ENCODE measurements at places on chromosomes 2 and 18.

- DNase-seq: no peak
Observed at GRCh38 chr2:237979331-237979730, 12.5 kb downstream of the UBE2F start.

DNA sequence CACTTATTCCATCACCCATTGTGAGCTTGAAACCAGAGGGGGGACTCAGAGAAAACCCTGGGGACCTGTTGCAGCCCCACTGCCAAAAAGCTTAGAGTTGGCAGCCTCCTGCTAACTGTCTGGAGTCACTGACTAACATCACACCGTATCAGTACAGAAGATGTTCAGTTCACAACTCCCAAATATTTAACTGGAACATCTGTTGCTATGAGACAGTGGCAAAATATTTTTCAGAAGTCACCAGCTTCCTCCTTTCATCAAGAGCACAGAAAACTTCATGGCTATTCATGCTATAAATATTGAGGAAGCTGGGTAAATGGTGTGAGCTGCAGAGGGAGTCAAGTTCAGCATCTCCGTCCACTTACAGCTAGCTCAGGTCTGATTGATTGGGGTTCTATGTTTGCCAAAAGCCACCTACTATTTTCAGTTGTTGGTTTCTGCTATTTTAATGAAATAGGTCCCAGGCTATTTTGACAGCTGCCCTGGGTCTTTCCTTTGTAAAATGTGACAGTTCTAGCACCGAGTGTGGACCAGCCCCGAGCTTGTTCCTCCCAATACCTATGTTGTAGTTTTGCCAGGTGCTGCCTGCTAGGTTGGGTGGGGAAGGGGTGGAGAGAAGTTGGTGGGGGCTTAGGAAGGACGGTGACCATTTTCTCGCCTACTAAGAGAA is 9.8 kb downstream of the TUBB6 start:
- DNase-seq: no peak

DNA sequence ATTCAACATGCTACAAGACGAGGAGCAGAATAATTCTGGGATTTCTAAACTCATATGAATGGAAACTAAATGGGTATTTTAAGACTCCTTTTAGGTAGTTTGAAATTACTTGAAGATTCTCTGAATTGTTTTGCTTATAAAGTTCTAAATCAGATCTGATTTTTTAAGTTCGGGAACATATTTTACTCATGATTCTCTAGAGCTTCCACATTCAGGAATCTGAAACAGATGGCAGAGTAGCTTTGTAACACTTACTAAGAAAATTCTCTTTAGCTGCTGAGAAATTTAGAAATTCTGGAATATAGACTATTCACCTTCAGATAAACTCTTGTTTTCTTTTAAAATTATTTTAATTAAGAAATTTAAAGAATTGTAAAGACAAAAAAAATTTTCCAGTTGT is 13.7 kb downstream of the RBBP8 start:
- DNase-seq: no peak

DNA sequence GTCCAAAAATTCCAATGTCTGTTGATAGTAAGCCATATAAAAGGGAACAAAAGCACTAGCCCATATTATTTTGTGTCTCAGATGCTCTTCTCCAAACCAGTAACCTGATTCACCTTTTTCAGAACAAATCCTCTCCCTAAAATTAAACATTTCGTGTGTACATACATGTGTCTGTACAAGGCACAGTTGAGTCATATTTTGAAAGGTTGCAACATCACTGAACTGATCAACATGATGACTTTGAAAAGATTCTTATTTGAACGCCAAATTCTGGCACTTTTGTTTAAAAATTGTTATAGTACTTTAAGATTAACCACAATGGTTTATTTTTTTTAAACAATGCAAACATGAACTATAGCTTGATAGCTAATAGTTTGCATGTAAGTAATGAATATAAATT is 102.5 kb downstream of the RIT2 start:
- no peak for DNase-seq

DNA sequence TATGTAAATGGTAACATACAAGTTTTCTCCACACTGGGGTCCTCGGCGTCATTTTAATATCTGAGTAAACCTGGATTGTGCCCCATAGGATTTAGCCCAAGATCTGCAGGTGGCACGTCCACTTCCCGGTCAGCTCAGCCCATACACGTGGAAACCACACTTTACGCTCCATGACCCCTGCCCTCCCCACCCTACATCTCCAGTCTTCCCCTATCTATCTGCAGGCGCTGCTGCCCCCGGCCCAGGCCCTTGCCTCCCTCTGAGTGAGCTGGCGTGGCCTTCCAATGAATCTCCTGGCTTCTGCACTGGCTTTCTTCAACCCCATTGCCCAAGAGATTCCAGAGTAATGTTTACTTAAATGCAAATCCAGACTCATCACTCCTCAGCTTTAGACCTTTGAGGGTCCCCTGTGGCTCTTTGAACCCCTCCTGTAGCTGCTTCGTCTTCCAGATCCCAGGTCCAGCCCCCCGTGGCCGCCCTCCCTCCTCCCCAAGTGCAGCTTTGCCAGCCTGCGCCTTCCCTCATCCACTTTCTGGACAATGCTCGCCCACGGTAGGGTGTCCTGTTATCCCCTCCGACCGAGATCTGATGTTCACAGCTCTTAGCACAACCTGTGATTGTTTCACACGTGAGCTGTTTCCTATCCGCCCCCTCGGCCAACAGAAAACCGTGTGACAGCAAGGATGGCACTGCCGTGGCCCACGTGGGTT is 421.4 kb upstream of the SALL3 start:
- DNase-seq: no peak

GRCh38 chr2:135091681-135092080 is 39.6 kb downstream of the RAB3GAP1 start:
- DNase-seq: no peak

- no peak for DNase-seq
Observed at GRCh38 chr2:232286001-232286868, 92.3 kb upstream of the ALPP start.

GRCh38 chr2:101820519-101820918 is 123.0 kb downstream of the MAP4K4 start:
- DNase-seq: peak; percentile 67

- no peak for DNase-seq
Observed at GRCh38 chr2:203195331-203196036, 43.3 kb upstream of the CYP20A1 start.

DNA sequence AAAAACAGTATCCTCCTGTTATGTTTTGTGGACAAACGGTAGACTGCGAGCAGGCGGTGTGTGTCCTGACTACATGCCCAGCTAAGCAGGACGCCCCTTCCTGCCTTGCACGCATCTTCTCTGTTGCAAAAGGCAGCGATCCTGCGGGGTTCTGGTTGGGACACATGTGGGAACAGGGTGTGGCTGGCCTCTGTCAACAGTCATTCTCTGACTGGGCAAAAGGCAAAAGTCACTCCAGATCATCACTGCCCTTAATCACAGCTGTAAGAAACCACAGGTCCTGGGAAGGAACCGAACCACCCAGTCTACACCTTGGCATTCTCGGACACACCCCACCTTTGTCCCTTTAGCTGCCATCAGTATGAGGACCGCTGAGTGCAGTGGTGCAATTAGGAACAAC is 44.3 kb upstream of the TMEM87B start:
- DNase-seq: no peak

DNA sequence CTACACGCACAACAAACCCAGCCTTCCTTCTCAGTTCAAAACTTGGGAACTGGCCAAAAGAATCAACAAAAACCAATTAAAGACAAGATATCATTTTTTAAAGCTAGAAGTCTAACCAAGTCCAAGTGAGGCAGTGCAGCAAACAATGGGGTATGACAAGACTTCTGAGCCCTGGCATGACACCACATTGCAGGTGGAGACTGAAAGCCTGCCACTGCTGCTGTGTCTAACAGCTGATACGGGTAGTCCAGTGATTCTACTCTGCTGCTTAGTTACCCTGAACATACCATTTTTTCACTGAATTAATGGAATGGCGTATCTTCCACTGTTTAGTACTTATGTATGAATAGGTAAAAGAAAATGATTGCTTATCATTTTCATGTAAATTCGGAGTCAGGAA is 47.4 kb upstream of the KIDINS220 start:
- DNase-seq: no peak

GRCh38 chr2:204274991-204275390 is 270.3 kb upstream of the PARD3B start:
- no peak for DNase-seq

DNA sequence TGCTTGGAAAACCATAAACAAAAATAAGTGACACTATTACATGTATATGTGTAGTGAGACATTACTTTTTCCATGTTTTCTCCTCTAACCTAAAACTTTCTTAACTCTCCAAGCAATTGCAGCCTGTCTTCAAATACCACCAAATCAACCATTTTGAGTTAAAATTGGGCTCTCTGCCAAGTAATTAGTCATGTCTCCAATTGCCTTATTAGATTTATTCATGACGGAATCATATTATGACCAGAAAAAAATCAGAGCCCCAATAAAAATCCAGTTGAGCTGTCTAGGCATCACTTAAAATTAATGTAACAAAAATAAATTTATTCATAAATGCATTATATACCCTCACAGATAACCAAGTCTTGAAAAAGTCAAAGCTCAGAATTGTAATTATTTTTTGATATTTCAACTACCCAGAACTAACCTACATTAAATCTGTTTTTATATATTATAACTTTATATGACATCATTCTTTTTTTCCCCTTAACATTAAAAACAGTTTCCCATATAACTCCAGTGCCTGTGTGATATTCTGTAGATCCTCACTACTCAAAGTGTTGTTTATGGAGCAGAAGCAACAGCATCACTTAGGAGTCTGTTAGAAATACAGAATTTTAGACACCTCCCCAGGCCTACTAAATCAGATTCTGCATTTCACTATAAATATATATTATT is 157.0 kb downstream of the ERBB4 start:
- DNase-seq: no peak

- no peak for DNase-seq
Observed at GRCh38 chr2:131093696-131094462, 619 bp upstream of the FAM168B start.

GRCh38 chr2:77629539-77629938 is 107.4 kb upstream of the LRRTM4 start:
- DNase-seq: no peak

- no peak for DNase-seq
Observed at GRCh38 chr18:56407646-56408180, 230.7 kb downstream of the TXNL1 start.

DNA sequence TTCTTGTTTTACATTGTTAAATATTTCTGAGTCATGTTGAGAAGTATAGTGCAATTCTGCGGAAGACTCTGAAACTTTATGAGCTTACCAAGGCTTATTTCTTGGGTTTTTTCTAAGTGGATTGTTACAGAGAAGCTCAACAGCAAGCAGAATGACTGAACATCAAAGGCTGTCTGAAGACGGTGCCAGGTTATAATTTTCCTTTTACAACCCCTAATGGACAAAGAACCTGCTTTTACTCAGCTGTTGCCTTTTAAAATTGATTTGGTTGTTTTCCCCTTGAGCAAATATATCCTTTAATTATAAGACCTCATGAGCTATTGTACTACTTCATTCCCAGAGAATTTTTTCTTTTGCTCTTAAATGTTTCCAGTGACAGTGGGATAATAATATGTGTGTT is 41.6 kb downstream of the LAMA3 start:
- DNase-seq: no peak

DNA sequence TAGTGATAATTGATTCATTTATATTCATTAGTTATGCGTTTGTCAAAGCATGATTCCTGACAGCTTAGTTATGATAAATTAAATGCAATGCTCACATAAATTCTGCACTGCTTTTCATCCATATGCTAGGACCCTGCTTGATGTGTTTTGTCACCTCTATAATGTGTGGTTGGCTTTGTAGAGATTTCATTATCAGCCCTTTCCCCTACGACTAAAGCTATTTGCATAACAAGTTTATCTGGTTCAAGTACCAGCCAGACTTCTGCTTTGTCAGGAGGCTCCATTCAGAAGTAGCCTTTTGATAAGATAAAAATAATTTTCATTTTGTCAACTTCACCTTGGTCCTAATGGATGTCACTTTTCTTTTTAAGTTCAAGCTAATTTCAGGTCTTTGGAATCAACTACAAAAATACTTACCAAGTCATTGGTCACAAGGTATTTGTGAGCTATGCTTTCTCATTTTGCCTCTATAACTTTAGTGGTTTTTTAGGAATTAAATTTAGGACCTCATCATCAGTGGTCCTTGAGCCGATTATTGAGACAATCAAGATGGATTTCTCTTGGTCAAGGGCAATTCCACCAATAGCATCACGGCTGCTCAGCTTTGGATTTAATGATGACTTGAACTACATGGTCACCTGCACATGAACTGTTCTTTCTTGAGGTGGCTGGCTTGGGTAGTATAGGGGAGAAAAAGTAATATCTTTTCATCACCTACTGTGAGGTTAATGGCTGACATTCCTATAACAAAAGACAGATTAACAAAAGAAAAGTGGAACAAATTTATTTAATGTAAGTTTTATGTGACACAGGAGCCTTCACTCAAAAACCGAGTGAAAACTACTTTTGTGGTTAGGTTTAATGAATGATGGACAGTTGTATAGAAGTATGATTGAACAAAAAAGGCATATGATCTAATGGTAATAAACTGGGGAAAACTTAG is 162.1 kb downstream of the MYO3B start:
- DNase-seq: no peak

DNA sequence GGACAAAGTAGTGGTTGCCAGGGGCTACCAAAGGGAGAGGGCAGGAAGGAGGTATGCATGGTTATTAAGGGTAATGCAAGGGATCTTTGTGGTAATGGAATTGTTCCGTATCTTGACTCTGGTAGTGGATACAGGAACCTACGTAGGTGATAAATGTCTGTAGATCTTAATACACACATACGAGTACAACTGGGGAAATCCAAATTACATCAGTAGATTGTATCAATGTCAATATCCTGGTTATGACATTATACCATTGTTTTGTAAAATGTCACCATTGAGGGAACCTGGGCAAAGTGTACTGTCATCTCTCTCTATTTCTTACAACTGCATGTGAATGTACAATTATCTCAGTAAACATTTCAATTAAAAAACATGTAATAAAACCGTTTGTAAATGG is 56.2 kb downstream of the ALPK2 start:
- DNase-seq: no peak

DNA sequence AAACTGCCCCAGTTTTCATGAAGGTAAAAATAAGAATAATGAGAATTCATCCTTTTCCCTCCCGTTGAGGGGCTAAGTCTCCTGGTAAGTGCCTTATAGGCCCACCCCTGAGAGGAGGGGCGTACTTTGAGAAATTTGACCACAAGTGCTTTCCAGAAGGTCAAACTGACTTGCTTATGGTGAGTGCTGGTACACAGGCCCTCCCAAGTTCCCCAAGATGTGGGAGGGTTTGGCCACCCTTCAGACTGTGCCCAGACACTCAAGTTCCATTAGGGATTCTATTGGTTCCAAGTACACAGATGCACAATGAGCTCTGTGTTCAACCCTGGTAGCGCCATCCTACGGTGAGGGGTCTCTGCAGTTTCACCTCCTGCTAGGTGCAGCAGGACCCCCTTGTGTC is 205.1 kb downstream of the CTIF start:
- DNase-seq: no peak

DNA sequence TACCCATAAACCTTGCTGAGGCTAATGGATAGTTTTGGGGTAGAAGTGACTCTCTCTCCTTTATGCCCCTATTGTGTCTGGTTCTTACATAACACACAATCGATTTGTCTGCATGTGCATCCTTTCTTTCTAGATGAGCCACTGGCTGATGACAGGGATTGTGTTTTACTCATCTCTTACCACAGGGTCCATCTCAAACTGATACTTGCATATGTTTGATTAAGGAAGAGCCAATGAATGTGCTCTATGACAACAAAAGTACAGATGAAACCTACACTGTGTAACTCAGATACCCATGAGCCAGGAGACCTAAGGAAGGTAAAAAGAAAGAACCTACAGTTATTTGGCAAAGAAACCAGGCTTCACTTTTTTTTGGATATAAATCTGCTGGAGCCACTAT is 13.2 kb upstream of the BZW1 start:
- no peak for DNase-seq
